ENCODE measurements at places on chromosomes 5 and 9.
A peak's percentile ranks its signal among the peaks of the same experiment; 100 is the strongest.

- DNase-seq: no peak
Observed at GRCh38 chr5:5297432-5298067, 124.9 kb upstream of the ICE1 start.

DNA sequence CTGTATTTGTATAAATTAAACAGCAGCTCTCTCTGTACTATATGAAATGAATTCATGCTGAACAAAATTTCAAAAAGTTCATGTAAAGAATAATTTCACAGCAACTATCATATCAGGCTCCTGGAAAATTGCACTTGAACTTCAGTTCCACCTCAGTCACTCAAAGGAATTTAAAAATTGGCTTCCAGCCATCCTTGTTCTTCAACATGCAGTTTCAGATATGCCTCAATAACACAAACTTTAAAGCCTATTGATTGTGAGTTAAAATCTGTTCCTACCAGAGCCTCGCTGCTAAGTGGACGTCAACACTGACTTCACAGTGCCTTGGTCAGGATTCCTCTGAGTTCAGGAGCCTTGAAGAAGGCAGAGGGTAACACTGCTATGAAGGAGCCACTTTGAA, 418.7 kb upstream of the WWC1 start:
- no peak for DNase-seq

- no peak for DNase-seq
Observed at GRCh38 chr9:114102484-114102883, 3.4 kb upstream of the KIF12 start.

GRCh38 chr5:7644723-7645122, 206.2 kb downstream of the CFAP90 start:
- DNase-seq: no peak

- no peak for DNase-seq
Observed at GRCh38 chr5:93890657-93891056, 149.3 kb upstream of the POU5F2 start.

GRCh38 chr5:150213530-150213929, 23.7 kb downstream of the SLC6A7 start:
- DNase-seq: no peak

DNA sequence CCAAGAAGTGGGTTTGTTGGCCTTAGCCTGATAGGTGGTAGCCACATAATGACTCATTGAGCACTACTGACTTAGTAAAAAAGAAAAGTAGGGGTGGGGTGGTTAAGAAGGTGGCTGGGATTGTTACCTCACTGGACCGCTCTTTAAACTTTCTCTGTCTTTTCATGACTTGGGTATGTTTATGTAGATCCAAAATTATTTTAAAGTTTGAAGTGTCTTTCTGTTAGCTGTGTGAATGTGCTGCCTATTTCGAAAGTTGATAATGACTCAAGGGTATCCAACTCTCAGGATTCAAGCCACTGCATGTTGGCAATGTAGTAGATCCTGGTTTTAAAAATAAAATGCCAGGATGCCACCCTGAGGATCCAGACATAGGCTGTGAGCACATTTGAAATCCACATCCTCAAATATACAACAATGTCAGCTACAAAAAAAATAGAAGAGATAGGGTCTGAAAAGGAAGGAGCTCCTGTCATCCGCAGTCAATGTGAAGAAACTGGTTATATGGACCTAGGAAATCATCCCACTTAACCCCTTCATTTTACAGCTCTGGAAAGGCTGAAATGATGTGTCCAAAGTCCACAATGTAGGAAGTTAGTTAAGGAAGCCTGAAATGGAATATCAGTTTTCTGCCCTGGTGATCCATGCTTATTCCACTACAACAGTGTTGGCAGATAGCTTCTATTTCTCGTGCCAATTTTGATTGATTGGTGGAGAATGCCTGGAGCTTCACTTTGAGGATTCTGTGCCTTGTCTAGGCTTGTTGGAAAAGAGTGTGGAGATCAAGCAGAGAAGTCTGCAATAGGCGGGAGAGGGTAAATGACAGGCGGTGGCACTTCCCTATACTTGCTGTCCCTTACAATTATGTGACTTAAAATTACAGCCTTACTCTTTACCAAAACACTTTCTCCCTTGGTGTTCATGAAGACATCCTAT, 23.4 kb downstream of the ZNF462 start:
- no peak for DNase-seq

DNA sequence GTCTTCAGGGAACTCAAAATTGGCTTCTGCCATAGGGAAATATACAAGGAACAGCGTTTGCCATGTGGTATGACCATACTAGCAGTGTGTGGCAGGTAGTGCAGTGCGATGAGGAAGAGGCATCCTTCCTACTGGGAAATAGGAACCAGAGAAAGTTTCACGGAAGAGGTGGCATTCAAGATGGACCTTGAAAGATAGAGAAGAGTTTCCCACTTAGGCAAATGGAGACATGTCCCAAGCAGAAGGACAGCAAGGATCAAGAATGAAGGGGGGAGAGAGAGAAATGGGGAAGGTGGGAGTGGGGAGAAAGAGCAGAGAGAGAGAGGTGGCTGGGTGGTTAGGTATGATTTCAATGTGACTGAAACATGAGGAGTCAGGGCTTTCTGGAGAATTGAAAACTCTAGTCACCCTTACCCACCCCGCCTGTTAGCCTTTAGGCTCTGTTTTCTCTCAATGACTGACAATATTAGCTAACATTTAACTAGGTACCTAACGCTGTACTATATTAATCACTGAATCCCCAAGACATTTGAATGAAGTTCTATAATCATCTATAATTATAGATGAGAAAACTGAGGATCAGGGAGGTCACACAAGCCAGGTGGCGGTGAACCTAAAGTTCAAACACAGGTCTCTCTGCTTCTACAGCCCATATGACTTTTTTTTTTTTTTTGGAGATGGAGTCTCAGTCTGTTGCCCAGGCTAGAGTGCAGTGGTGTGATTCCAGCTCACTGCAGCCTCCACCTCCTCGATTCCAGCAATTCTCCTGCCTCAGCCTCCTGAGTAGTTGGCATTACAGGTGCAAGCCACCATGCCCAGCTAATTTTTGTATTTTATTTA, 171.3 kb downstream of the NR3C1 start:
- no peak for DNase-seq

DNA sequence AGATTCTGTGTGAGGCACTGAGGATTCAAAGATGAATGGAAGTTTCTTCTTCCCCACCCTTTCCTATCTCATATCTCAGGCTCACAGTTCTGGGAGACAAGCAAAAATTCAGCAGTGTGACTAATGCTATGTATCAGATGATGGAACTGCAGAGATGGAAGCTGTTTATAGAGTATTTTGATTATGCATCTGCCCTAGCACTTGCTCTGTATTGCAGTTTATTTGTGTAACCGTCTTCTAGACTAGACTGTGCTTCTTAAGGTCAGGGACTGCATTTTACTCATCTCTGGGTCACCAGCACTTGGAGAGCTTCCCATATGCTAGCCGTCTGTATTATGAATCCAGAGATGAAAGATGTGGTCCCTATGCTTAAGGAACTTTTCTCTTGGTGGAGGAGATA, 12.6 kb downstream of the CAVIN4 start:
- no peak for DNase-seq

- DNase-seq: no peak
Observed at GRCh38 chr5:21649969-21650368, 1203.2 kb downstream of the CDH12 start.

GRCh38 chr5:19555876-19556275, 432.1 kb downstream of the CDH18 start:
- no peak for DNase-seq

GRCh38 chr5:134864707-134865106, 9.5 kb upstream of the TXNDC15 start:
- no peak for DNase-seq

DNA sequence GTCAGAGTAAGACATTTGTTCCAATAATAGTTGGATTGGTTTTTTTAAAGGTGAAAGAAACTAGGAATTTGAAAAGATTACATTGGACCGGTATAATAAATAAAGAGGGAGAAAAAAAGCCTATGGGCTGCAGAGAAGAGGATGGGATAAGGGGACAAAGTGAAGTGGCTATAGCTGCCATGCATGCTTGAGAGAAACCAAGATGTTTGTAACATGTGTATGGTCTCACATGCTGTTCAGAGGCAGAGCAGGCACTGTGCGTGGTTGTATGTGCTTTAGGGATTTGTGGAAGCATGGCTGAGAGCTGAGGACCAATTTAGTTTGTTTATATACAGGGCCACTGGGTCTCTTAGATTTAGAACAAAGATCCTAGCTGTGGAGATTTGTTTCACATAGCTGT, 32.7 kb downstream of the LNPEP start:
- no peak for DNase-seq

DNA sequence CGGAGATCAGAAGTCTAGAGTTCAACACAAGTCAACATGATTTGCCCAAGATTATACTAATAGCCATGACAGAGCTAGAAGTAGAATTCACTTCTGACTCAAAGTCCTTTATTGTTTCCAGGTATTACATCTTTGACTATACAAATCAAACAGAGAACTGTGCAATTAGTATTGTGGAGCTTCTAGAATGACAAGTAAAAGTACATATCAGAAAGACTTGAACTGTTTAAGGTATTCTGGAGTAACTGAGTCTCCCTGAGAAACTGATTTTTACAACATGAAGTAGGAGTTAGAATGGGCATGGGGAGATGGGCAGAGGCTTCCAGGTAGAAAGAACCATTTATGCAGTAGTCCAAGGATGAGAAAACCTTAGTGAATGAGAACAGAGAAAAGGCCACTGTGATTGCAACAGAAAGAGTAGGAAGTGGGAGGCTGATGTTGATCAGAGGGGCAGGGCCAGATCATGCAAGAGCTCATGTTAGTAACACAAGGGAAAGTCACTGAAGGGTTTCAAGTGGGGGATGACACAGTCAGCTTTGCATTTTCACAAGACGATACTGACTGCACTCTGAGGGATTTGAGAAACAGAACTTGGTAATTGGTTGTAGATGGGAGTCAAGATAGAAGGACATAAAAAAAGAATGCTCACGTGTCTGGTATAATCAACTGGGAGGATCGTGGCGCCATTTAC, 280.7 kb downstream of the RFX3 start:
- no peak for DNase-seq

DNA sequence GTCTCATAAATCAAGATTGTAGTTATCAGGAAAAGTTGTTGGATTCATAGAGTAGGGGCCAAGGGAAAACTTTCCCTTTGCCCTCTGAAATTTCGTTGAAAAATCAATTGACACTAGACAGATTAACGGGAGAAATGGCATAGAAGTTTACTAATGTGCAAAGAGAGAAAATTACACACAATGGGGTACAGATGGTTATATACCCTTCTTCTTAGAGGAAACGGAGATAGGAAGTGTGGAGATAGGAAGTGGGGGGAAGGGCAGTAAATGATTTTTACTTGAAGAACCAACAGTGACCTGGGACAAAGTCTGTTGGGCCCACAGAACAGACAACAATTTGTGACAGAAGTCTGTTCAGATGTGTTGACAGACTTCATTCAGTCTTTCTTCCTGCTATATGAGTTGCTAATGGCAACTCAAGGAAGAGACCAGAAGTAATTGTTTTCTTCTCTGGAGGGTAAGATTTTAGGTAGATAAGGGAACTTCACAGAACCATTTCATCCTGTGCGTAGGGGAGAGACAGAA, 177.9 kb downstream of the C9orf152 start:
- DNase-seq: no peak

- DNase-seq: no peak
Observed at GRCh38 chr9:120310035-120310434, 269.9 kb downstream of the CDK5RAP2 start.

DNA sequence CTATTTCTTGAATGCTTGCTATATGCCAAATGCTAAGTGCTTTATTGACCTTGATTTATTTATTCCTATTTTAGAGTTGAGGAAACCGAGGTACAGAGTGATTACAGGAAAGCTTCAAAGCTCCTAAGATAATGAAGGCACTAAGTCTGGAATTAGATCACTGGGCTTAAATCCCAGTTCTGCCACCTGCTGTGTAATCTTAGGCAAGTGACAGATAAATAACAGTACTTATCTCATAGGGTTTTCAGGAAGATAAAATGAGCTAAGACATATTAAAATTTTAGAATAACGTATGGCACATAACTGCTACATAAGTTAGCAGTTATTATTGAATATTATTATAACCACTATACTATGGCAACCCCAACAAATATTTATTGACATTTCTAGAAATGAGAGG, 843.8 kb downstream of the DTWD2 start:
- DNase-seq: no peak

- DNase-seq: no peak
Observed at GRCh38 chr5:125603321-125603720, 819.9 kb upstream of the GRAMD2B start.

GRCh38 chr9:6078382-6079105, 63.1 kb upstream of the RANBP6 start:
- no peak for DNase-seq

DNA sequence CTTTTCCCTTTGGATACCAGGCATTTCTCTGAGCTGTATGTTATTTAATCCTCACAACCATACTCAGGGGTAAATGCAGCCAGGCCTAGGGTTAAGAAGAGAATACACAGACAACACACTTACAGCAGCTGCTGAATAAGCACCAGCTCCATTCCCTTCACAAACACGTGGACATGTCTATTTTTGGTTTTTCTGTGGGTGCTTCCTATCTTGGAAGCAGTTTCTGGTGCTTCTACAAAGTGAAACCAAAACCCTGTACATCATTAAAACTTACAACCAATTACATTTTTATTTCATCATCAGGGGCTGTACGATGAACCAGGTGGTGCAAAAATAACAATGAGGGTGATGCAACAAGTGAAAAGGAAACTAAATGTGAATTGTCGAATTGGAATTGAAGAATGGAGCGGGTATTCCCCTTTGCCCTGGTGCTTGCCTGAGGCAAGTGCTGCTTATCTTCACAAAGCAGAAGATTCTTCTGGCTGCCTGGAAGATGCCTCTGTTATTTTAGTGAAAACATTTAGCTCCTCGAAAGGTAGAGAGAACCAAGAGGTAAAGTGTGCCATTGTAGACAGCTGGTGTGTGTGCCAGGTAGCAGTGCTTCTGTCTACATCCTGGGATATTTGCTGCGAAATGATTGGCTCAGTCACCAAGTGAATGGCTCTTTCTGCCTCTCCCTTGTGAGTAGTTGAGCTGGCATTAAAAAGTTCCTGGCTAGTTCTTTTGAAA, 18.6 kb upstream of the IFNB1 start:
- peak; percentile 6 for DNase-seq

DNA sequence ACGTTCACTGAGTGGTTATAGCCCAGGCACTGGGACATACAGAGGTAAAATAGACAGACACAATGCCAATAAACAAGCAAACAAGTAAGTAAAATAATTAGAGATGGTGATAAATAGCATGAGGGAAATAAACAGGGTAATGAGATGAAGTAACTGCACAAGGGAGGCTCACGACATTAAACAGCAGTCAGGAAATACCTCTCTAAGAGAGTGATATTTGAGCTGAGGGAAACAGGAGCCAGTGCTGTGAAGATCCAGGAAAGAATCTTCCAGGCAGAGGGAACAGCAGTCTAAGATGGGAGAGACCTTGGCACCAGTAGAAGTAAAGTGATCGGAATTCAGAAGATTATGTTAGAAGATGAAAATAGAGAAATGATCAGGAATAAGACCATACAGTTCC, 279.4 kb downstream of the HINT1 start:
- DNase-seq: no peak

Measured in stimulated activated CD4-positive, alpha-beta T cell treated with anti-CD3 and anti-CD28 coated beads, TNF-alpha, amount 100 ng/mL, for 24 hours (primary cell).